ENCODE measurements at places on chromosomes 11 and 22.

DNA sequence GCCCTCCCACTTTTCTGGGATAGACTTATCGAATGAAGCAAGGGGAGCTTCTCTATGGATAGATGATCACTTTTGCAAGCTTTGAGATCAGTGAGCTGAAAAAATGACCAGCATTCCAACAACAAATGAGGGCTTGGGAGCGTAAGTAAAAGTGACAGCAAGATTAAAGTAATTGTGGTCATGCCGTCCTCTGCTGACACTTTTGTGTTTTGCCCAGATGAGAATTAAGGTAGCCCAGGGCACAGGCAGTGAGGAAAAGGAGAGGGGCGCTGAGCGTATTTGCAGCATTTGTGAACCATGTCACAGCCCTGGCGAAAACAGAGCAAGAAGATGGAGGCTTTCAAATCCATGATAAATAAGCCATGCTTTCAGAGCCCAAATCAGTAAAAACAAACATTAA, 24.6 kb upstream of the TMA7B start:
- DNase-seq, result no peak

GRCh38 chr11:4086575-4087353, 7.8 kb upstream of the RRM1 start:
- no peak for DNase-seq

- no peak for DNase-seq
Measured at GRCh38 chr11:12402691-12403120, 25.3 kb downstream of the PARVA start.

GRCh38 chr11:82865841-82866240, 34.4 kb downstream of the PRCP start:
- no peak for DNase-seq

- DNase-seq, result no peak
Measured at GRCh38 chr11:130211144-130211543, 51.6 kb downstream of the ST14 start.

GRCh38 chr22:43891360-43892182, at the start of gene PNPLA5:
Gene PNPLA5 (minus strand): TSS chr22:43892013. CDS start chr22:43891880, 133 bp downstream.
- no peak for DNase-seq

DNA sequence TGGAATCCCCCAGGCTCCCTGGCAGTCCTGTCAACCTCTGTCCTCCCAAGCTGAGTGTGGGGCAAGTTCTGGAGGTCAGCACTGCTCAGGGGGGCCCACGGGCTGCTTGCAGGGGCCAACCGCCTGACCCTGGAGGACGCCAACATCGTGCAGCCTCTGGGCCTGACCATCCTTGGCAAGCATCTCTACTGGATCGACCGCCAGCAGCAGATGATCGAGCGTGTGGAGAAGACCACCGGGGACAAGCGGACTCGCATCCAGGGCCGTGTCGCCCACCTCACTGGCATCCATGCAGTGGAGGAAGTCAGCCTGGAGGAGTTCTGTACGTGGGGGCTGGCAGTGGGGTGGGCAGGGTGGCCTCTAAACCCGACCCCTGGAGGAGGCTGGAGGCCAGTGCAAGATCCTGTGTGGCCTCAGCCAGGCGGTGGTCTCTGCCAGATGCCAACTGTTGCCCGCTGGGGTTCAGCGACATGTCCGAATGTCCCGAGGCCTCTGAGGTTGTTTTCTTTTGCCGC, 34.6 kb upstream of the PPP6R3 start:
- no peak for DNase-seq

DNA sequence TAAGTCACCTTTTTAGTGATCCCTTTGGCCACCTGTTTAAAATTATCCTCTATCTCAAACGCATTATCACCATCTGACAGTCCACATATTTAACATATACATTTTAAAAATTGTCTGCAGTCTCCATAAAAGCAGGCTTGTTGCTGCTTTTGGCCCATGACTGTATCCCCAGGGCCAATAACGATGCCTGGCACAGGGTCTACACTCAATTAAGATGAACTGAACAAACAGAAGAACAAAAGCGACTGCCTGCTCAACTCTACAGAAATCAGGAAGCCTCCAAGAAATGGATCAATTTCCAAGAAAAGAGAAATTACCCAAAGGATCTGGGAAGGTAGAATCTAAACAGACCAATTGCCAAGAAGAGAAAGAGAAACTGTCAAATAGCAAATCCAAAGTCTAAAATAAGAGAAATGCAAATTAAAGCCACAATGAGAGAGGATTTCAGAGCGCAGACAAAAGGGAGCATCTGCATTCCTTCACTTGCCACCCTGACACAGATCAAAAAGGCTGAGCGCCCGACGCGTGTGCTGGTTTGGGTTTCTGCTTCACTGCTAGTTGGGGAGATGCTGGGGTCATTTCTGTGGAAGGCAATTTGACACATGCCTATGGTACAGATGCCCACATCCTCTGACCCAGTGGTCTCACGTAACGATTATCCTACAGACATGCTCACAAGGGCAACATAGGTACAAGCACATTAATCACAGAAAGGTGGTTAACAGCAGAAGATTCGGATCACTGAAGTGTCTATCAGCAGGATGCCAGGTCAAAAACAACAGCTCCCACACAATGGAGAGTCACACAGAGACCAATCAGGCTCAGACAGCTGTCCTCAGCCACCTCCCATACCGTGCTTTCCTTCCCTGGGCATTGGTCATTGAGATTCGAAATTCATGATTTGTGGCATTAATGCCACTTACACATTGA, 55.9 kb downstream of the SHISAL1 start:
- DNase-seq, result no peak

DNA sequence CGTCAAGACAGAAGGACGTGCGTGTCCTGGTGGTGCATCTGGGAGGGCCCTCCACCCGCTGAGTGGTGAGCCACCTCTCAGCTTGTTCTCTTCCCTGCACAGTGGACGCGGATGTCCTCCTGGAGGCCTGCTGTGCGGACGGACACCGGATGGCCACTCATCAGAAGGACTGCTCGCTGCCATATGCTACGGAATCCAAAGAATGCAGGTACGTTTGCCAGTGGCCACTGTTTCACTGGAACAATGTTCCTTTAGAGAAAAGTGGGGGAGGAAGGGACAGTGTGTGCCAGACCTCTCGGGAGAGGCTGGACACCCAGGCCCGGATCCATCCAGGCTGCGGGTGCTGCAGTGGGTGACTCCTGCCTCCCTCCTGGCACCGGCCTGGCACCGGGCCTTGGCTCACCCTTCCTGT, 15.9 kb downstream of the FBLN1 start:
- no peak for DNase-seq

DNA sequence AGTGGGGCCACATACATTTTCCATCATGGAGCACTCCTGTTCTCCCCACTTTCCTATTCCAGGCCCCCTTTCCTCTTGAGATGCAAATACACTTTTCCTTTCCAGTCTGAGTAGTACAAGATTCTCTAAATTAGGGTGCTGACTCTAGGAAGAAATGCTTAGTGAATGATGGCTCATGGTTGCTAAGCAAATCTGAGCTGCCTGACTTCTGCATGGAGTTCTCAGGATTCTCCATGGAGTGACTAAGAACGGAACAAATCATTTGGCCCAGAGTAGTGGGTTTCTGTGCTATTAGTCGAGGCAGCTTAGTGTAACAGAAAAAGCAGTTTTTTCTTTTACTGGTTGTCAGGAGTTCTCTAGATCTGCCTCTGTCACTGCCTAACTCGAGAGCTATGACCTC, 65.4 kb upstream of the NTM start:
- DNase-seq, result no peak

- no peak for DNase-seq
Measured at GRCh38 chr11:73223998-73224730, 6.1 kb downstream of the P2RY2 start.

DNA sequence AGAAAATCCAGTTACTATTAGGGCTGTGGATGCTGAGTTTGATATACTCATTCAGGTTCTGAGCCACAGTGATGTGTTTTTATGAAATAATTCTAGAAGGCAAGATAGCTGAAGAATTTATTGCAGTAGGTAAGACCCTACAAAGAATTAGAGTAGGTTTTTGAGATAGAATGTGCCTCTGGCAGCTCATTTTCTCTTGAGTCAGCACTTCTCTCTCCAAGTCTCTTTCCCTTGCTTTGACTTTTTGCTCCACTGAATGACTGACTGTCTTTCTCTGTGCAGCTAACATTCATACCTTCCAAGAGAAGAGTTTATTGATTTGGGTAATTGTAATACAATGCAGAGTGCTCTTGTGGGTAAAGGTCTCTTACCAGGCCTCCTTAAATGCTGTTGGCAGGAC, 48.0 kb upstream of the C11orf87 start:
- DNase-seq, result no peak

DNA sequence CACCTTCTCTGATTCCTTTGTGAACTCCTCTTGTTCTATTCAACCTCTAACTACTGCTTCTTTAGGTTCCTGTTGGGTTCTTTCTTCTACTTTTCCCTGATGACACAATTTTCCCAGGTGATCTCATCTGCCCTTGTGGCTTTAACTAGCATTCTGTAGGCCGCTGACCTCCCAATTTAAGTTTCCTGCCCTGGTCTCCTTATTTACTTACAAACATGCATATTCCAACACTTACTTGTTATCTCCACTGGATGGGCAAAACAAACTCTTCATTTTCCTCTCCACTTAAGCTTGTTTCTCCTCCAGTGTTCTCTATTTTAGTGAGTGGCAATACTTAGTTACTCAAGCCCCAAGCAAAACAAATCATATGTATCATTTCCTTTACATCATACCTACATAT, 734.5 kb downstream of the METTL15 start:
- DNase-seq, result no peak

GRCh38 chr11:103234974-103235373, 125.7 kb downstream of the DYNC2H1 start:
- DNase-seq, result no peak

- no peak for DNase-seq
Measured at GRCh38 chr11:128400382-128401203, 186.8 kb downstream of the ETS1 start.

GRCh38 chr22:17777005-17777716, 2.9 kb upstream of the BID start:
- peak; percentile 56 for DNase-seq

- no peak for DNase-seq
Measured at GRCh38 chr11:7581021-7581590, 67.3 kb downstream of the PPFIBP2 start.

- DNase-seq, result no peak
Measured at GRCh38 chr11:1074244-1075221, at the start of gene MUC2. Gene MUC2 (plus strand): TSS chr11:1074874.

GRCh38 chr11:3052109-3052479, 5.1 kb downstream of the CARS1 start:
- DNase-seq, result no peak

DNA sequence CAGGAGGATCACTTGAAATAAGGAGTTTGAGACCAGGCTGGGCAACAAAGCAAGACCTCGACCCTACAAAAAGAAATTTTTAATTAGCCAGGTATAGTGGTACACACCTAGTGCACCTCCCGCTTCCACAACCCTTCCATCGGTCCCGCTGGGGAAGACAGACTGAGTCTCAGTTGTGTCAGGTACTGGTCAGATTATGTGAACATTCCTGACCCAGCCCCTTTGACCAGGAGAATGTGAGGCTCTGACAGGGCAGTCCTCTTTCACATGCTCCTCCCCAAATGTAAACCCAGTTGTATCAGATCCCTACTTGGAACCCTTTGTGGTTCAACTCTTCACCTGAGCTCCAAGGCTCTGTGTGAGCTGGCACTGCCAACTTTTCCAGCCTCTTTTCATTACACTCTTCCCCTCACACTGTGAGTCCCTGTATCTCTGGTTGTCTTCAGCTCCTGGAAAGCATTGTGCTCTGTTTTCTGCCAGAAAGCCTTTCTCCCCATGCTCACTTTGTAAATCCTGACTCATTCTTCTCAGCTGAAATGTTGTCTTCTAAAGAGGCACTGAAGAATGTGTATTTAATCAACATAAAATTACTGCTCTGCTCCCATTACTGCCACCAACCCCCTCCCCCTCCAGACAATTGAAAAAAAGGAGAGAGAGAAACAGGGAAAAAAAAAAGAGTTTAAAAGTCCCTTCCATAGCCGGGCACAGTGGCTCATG, 2.1 kb upstream of the TTLL12 start:
- DNase-seq, result no peak

- DNase-seq, result peak; percentile 25
Measured at GRCh38 chr11:95067039-95067840, 521 bp downstream of the SRSF8 start.

Data from stimulated activated CD8-positive, alpha-beta memory T cell treated with anti-CD3 and anti-CD28 coated beads, Interleukin-4, amount 100 ng/mL, for 1 hour (primary cell).